Muscle of back (tissue), 13 donors: ENCODE measurements at places on chromosomes 4 and X. TPM values are rescaled to one million over a fixed set of nuclear protein-coding genes. Genes with fewer than 3 reads are reported as not detected.

Gene LPAR4
- polyA plus RNA-seq, result 47.0 TPM

Gene VSIG1
- polyA plus RNA-seq, result 0.11 TPM

Gene DUX4
- polyA plus RNA-seq, result not detected

Gene PDCL2
- not detected for polyA plus RNA-seq

Gene AADAT
- 9.3 TPM for polyA plus RNA-seq

Gene PABPC1L2B
- not detected for polyA plus RNA-seq

Gene VSIG4
- 22.3 TPM for polyA plus RNA-seq
